Nephron progenitor cell (in vitro differentiated cells): ENCODE measurements at places on chromosomes 5 and 9.

DNA sequence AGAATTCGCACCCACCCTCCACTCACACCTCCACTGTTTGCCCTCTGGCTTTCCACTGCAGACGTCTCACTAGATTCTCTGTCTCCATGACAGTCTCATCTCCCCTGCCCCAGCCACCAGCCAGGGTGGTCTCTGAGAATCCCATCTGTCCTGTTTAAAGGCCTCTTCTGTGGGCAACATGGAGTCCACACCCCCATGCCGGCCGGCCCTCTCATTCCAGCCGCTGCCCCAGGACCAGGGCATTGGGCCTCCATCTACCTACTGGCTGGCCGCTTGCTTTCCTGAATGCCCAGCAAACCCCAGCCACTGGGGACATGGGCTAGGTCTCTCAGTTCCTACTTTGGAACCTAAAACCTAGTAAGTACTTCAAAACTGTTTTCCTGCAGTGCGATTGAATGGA, 65.6 kb upstream of the RUFY1 start:
- H3K4me1 ChIP-seq: no peaks in the 10 kb centered on the region
- H3K27ac ChIP-seq: no peak overlapping the region
- peaks cover 5% of the 10 kb centered on the region for H3K36me3 ChIP-seq

- DNase-seq: no peak
- peaks cover 2% of the 10 kb centered on the region for H3K27me3 ChIP-seq
- peaks cover 35% of the 10 kb centered on the region for H3K4me1 ChIP-seq
- no peak overlapping the region for H3K27ac ChIP-seq
- no peaks in the 10 kb centered on the region for H3K36me3 ChIP-seq
- H3K4me3 ChIP-seq: no peak overlapping the region
These were observed 29.5 kb downstream of the RXRA start for GRCh38 chr9:134355561-134356279.

- H3K4me3 ChIP-seq: no peak overlapping the region
- peaks cover 5% of the 10 kb centered on the region for H3K36me3 ChIP-seq
- DNase-seq: no peak
- no peaks in the 10 kb centered on the region for H3K27me3 ChIP-seq
- no peaks in the 10 kb centered on the region for H3K4me1 ChIP-seq
These were observed 1968.2 kb upstream of the NUDT12 start for GRCh38 chr5:105530716-105531261.

GRCh38 chr5:117055517-117055916, 480.9 kb upstream of the SEMA6A start:
- peaks cover 17% of the 10 kb centered on the region for H3K4me1 ChIP-seq
- no peak for DNase-seq
- H3K36me3 ChIP-seq: no peaks in the 10 kb centered on the region
- no peak overlapping the region for H3K4me3 ChIP-seq
- no peak overlapping the region for H3K27ac ChIP-seq
- no peaks in the 10 kb centered on the region for H3K27me3 ChIP-seq

- H3K27me3 ChIP-seq: no peaks in the 10 kb centered on the region
- peaks cover 35% of the 10 kb centered on the region for H3K36me3 ChIP-seq
- H3K4me3 ChIP-seq: no peak overlapping the region
- H3K27ac ChIP-seq: no peak overlapping the region
These were observed 20.2 kb downstream of the GPR21 start for GRCh38 chr9:123053711-123054110.

DNA sequence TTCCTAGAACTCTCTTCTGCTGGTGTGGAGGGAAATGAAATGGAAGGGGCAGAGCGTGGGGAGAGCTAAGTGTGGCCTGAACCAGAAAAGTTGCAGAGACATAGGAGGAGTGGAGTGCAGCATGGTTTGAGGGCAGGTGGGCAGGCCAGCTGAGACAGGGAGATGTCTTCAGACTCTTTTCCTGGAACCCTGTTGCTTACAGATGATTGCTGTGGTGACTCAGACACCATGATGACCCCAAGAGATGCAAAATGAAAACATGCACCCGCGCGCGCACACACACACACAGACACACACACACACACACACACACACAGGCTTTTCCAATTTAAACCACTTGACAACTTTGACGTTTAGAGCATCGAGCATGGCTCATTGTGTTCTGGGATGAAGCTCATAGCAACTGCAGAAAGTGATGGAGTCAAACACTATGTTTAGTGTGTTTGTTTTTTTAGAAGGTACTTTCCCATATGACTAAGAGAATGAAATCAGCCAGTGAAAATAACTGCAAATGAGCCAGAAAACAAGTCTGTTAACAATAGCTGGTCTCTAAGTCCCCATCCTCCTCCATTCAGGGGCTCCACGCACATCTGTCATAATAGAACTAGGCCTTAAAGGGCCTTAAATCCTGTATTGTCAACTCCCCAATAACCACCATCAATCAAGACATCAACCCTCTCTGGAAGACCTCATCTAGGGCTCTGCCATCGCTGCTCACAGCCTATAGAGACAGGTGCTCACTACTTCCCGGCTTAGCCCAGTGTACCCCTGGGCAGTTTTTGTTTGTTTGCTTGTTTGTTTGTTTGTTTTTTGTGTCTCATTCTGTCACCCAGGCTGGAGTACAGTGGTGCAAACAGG, 9.6 kb downstream of the TMOD1 start:
- no peak overlapping the region for H3K27ac ChIP-seq
- peaks cover 25% of the 10 kb centered on the region for H3K27me3 ChIP-seq
- H3K36me3 ChIP-seq: no peaks in the 10 kb centered on the region
- no peak overlapping the region for H3K4me3 ChIP-seq
- H3K4me1 ChIP-seq: peaks cover 32% of the 10 kb centered on the region

GRCh38 chr9:14331120-14331519, 17.2 kb upstream of the NFIB start:
- no peaks in the 10 kb centered on the region for H3K36me3 ChIP-seq
- peaks cover 14% of the 10 kb centered on the region for H3K27me3 ChIP-seq
- DNase-seq: no peak
- H3K4me1 ChIP-seq: no peaks in the 10 kb centered on the region
- no peak overlapping the region for H3K27ac ChIP-seq

GRCh38 chr5:178394074-178394473, 161.5 kb upstream of the PHYKPL start:
- peaks cover 7% of the 10 kb centered on the region for H3K27me3 ChIP-seq
- no peak overlapping the region for H3K27ac ChIP-seq
- H3K36me3 ChIP-seq: no peaks in the 10 kb centered on the region
- no peak for DNase-seq
- H3K4me3 ChIP-seq: no peak overlapping the region
- H3K4me1 ChIP-seq: peaks cover 35% of the 10 kb centered on the region

DNA sequence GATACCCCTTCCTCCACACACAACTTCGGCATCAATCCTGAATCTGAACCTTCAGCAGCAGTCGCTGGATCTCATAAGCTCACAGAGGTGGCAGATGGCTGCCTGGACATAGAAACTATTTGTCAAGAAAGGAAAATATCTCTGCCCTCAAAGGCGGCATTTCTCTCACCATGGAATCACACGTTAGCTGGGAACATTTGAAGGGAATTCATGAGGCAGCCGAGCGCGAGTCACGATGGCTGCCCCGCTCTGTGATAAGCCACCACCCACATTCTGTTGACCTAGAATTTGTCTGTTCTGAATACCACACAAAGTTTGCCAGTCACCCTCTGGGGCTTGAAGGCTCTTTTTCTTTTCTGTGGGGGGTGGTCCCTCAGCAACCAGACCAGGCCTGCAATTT, 157.9 kb downstream of the FSTL4 start:
- no peak for DNase-seq
- no peaks in the 10 kb centered on the region for H3K27me3 ChIP-seq
- peaks cover 43% of the 10 kb centered on the region for H3K4me1 ChIP-seq
- no peak overlapping the region for H3K4me3 ChIP-seq
- H3K27ac ChIP-seq: no peak overlapping the region

GRCh38 chr9:15909297-15909696, 356.5 kb downstream of the CCDC171 start:
- no peak overlapping the region for H3K27ac ChIP-seq
- H3K4me3 ChIP-seq: no peak overlapping the region
- H3K36me3 ChIP-seq: no peaks in the 10 kb centered on the region
- H3K27me3 ChIP-seq: peaks cover 2% of the 10 kb centered on the region

DNA sequence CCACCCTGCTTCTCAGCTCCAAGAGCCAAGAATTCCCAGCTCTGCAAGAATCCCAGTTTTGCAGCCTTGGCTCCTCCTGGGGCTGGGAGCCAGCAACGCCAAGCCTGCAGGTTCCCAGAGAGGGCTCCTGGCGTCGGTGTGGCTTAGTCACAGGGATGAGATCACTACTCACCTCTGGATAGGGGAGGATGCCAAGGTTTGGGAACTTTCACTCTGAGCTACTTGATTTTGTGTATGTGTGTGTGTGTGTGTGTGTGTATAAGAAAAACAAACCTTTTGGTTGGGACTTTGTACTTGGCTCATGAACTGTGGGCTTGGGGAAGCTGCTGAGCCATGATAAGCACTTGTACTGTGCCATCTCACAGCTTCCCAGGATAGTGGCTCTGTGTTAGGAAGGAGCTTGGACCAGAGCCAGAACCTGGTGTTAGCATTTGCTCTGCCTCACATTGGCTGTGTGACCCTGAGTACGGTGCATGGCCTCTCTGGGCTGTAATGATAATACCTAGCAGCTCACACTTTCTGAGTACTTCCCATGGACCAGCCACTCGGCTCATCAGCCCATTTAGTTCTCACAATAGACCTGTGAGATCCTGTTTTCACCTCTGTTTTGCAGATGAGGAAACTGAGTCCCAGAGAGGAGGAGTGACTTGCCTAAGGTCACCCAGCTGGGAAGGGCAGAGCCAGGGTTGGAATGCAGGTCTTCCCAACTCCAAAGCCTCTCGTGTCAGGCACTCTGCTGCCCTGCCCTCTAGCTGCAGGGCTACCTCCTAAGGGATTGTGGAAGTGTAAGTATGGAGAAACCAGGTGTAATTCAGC, 41.4 kb upstream of the DAB2IP start:
- H3K4me3 ChIP-seq: no peak overlapping the region
- peaks cover 55% of the 10 kb centered on the region for H3K4me1 ChIP-seq
- peaks cover 9% of the 10 kb centered on the region for H3K27me3 ChIP-seq
- no peak for DNase-seq

GRCh38 chr9:19456996-19457692, 48.3 kb downstream of the ACER2 start:
- H3K36me3 ChIP-seq: no peaks in the 10 kb centered on the region
- peak; percentile 79 for DNase-seq
- peak overlapping the region; percentile 17 for H3K27ac ChIP-seq
- peaks cover 17% of the 10 kb centered on the region for H3K4me1 ChIP-seq
- H3K4me3 ChIP-seq: peak overlapping the region; percentile 12

- DNase-seq: no peak
- peaks cover 24% of the 10 kb centered on the region for H3K36me3 ChIP-seq
- H3K4me3 ChIP-seq: peak overlapping the region; percentile 94
- H3K4me1 ChIP-seq: peaks cover 71% of the 10 kb centered on the region
These were observed 1.2 kb downstream of the GALT start for GRCh38 chr9:34647651-34648050.

DNA sequence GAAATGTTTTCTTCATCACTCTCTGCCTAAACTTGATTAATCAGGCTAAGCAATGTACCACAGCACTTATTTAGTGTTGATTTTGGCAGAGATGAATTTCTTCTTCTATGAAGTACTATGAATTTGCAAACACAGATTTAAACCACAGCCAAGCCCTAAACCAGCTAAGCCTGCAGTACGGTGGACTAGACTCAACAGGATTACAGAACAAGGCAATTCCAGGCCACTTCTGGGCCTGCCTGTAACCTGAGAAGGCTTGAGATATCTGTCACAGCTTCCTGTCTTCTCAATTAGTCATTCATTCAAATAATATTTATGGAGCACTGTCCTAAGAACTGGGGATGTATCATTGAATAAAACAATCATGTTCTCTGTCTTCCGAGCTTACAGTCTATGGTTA, 32.4 kb upstream of the CAST start:
- no peak for DNase-seq
- H3K27ac ChIP-seq: no peak overlapping the region
- H3K4me1 ChIP-seq: peaks cover 10% of the 10 kb centered on the region
- no peak overlapping the region for H3K4me3 ChIP-seq

DNA sequence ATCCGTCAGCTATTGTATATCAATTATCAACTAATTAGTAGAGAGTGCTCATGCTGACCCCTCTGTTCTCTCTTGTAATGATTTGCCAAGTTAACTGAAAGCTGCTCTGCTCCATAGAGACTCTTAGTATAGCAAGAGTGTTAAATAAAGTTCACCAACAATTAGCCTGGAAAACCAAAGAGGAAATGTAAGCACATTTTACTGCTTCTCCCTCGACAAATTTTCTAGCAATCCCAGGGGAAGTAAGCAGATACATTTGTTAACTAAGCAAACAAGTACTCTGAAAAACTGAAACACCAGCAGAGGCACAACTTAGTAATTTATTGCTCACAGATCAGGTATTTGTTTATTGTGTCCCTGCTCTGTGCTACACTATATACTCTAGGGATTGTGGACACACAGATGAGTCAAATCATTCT, 162.2 kb downstream of the GLIS3 start:
- DNase-seq: no peak
- peaks cover 40% of the 10 kb centered on the region for H3K4me1 ChIP-seq
- H3K4me3 ChIP-seq: no peak overlapping the region
- H3K27ac ChIP-seq: peak overlapping the region; percentile 9
- no peaks in the 10 kb centered on the region for H3K27me3 ChIP-seq
- no peaks in the 10 kb centered on the region for H3K36me3 ChIP-seq

- no peaks in the 10 kb centered on the region for H3K27me3 ChIP-seq
- H3K4me3 ChIP-seq: peak overlapping the region; percentile 94
- peaks cover under 1% of the 10 kb centered on the region for H3K36me3 ChIP-seq
- H3K4me1 ChIP-seq: peaks cover 58% of the 10 kb centered on the region
- peak; percentile 63 for DNase-seq
- peak overlapping the region; percentile 96 for H3K27ac ChIP-seq
These were observed 813 bp downstream of the GNAQ start for GRCh38 chr9:78030553-78031443.

DNA sequence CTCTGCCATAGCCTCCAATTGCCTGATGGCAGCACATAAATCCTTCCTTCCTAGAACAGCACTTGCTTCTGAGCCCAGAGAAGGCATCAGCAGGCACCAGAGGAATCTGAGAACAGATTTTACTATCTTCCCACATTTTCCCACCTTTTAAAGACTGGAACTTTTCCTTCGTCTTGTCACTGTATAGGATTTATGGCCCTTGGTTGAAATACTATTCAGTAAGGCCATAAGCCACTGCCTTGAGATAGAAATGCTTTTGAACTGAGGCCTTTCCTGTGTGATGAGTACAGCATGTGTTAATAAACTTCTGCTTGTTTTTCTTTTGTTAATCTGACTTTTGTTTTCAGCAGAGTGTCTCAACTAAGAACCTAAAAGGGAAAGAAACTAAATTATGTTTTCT, 84.3 kb downstream of the MRPS27 start:
- H3K36me3 ChIP-seq: peaks cover 29% of the 10 kb centered on the region
- peak overlapping the region; percentile 98 for H3K27ac ChIP-seq
- H3K4me1 ChIP-seq: peaks cover 73% of the 10 kb centered on the region
- DNase-seq: peak; percentile 14

DNA sequence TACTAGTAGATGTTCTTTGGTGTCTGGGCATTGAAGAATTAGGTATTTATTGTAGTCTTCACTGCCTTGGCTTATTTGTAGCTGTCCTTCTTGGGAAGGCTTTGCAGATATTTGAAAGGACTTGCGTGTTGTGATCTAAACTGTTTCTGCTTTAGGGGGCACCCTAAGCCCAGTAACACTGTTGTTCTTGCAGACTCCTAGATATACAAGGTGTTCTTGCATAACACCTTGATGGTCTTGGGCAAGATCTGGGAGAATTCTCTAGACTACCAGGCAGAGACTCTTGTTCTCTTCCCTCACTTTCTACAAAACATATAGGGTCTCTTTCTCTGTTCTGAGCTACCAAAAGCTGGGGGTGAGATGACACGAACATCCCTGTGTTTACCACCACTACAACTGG, 179.1 kb downstream of the FAM170A start:
- H3K36me3 ChIP-seq: peaks cover 16% of the 10 kb centered on the region
- no peak overlapping the region for H3K4me3 ChIP-seq
- peaks cover 3% of the 10 kb centered on the region for H3K27me3 ChIP-seq
- DNase-seq: no peak
